ENCODE measurements at places on chromosomes 2 and 18.

- no peak for DNase-seq
Observed at GRCh38 chr2:71423817-71424420, 29.4 kb upstream of the DYSF start.

DNA sequence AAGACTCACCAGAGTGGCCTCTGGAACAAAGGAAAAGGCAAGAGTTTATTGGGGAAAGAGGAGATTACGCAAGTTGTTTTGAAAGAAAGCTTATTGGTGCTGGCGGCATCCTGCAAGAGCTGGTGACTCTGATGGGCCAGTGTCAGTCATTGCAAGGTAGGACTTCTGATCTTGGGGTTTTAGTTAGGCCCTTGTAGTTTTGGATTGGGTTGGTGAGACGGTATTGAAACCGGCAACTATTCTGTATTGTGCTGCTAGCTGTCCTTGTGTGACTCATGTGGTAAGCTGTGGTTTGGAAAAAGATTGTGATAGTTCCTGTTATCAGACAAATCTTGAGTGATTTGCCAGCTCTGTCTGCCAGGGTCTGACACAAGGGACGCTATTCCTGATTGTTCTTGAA lies 159.1 kb upstream of the PIEZO2 start:
- no peak for DNase-seq

DNA sequence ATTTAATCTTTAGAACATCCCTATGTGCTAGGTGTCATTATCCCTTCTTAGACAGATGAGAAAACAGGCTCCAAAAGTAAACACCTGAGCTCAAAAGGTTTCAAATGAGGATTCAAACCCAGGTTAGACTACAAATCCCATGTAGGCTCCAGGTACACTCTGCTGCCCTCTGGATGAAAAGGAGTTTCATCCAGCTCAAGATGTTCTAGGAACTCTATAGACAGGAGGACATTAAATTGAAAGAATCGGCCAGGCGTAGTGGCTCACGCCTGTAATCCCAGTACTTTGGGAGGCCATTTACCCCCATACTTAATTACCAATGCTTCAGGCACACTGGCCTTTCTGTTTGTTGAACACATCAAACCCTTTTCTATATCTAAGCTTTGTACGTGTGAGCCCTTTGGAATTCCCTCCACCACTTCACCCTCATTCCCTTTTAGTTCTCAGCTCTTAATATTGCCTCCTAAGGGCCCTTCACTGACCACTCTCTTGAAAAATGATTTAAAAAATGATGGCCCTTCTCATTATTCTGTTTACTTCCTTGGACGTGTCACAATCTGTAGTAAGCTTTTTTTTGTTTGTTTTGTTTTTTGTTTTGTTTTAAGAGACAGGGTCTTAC lies 10.7 kb downstream of the SLC25A12 start:
- no peak for DNase-seq

DNA sequence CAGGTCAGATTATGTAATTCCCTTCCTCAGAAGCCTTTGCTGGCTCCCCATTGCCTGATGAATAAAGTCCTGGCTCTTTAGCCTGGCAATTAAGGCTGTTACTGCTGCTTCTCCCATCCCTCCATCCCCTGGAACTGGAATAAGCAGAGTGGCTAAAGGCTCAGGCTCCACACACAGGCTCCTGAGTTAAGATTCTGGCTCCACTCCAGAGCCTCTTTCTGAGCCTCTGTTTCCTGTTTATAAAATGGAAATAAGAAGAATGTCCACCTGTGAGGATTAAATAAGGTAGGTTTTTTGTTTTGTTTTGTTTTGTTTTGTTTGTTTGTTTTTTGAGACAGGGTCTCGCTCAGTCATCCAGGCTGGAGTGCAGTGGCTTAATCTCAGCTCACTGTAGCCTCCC lies 50.0 kb downstream of the ZFP36L2 start:
- no peak for DNase-seq

GRCh38 chr2:190318931-190319554 lies 583 bp downstream of the HIBCH start:
- DNase-seq = no peak

DNA sequence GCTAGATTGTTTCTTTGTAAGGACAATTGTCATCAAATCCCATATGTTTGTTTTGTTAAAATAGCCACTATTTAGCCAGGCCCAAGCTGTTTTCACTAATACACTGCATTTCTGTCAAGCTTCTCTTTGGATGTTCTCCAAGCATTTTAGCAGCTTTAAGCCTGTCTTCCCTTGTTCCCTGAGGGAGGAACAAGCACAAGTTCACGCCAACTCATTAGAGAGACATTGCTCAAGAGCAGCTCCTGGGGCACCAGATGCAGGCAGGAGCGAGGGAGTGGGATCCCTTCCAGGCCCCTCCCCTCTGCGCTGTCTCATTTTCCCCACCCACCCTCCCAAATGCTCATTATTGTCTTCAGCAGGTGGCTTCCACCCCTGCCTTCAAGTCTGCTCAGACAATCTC lies 32.6 kb upstream of the PPP3R1 start:
- DNase-seq = no peak

DNA sequence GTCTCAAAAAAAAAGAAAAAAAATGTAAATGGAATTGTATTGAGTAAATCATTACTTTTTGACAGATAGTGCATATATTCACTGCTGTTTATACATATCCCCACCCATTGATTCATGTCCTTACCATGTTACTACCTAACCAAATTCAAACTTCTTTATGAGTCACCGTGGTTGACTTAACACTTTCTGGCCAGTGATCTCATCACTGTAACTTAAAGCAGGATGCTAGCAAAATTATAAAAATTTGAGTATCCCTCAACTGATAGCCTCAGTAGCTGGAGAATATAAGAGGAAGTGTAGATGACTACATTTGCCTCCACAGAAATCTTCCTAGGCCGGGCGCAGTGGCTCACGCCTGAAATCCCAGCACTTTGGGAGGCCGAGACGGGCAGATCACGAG lies 13.4 kb downstream of the CNOT9 start:
- peak; percentile 65 for DNase-seq

DNA sequence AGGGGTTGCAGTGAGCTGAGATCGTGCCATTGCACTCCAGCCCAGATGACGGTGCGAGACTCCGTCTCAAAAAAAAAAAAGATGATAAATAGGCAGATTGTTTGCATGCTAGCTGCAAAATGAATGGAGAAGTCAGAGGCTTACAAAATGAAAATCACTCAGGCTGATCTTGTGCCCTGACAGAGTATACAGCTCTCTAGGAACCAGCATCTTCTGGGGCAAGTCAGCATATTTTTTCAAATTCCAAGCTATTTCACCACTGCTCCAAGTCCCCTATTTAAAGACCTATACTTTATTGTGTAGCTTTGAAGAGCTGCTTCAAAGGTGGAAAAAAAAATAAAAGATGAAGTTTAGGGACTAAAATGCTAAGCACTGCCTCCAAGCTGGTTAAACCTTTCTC lies 6.1 kb downstream of the E2F6 start:
- DNase-seq = no peak

GRCh38 chr2:113895301-113895700 lies 5.4 kb downstream of the ACTR3 start:
- no peak for DNase-seq

GRCh38 chr2:105789745-105790460 lies 45.2 kb downstream of the NCK2 start:
- DNase-seq = peak; percentile 22

- no peak for DNase-seq
Observed at GRCh38 chr2:159650574-159650973, 34.2 kb upstream of the BAZ2B start.

DNA sequence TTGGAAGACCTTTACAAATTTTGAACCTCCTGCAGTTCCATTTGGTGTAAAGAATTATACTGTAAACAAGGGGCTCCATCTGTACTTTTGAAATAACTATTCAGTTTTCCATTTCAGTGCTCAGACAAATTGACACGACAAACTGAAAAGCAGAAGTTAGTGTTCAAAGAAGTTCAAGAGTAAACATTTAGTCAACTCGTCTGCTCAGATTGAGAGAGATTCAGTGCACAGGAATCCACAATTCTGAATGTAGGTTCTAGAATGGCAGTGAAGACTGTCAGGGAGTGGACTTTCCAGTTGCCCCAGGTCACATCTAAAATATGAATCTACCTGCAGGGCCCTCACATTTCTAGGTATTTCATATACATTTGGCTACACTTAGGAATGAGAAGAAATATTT lies 322.3 kb upstream of the TCF4 start:
- no peak for DNase-seq

GRCh38 chr2:238155051-238155760 lies 3.6 kb upstream of the ERFE start:
- peak; percentile 71 for DNase-seq

DNA sequence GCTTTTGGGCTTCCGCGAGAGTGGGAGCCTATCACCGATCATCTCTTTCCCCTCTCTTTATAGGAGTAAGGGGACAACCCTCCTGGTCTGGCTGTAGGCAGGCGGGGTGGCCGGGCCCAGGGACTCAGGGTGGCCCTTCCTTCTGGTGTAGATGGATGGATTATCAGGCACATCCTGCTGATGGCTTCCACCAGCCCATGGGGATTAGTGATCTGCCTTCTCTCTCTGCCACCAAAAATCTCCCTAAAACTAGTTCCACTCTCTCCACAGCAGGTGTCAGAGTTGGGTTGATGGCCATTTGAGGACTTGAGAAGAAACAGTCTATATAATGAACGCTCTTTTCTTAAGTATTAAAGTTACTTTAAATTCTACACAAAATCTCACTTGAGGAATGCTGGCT lies 37.4 kb downstream of the NCK2 start:
- DNase-seq = no peak

DNA sequence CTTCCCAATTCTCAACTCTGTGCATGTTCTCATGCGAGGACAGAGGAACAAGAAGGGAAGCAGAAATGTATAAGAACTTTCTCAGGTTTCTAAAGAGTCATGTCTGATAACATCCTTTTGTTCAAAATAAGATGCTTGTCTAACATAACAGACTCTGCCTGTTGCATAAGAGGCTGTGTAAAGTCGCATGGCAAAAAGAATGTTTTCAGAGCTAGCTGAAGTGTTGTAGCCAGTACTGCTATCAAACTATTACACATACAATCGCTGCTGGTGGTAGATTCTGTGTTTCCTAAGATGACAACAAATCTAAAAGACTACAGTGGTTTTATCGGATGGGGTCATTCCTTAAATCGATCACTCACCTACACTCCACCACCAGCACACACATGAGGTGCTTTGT lies 487.5 kb downstream of the IRS1 start:
- DNase-seq = no peak

- DNase-seq = no peak
Observed at GRCh38 chr2:183837157-183837556, 712.9 kb downstream of the NUP35 start.

GRCh38 chr2:196481324-196481697 lies 158.2 kb upstream of the CCDC150 start:
- DNase-seq = peak; percentile 81

GRCh38 chr2:24073816-24074215 lies 2.3 kb downstream of the SF3B6 start:
- DNase-seq = no peak

DNA sequence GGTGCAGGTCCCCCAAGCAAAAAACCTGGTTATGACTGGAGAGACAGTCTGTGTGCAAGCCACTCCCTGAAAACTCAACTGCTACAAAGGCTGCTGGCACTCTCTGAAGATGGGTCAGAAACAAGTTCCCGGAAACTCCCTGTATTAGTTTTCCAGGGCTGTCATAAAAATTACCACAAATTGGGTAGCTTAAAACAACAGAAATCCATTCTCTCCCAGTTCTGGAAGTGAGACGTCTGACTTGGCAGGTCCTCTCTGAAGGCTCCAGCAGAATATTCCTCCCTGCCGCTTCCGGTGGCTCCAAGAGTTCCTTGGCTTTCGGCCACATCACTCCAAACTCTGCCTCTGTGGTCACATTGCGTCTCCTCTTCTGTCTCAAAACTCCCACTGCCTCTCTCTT lies 30.1 kb upstream of the SERPINE2 start:
- no peak for DNase-seq

- DNase-seq = no peak
Observed at GRCh38 chr2:219887870-219888269, 260.4 kb downstream of the SLC4A3 start.

- no peak for DNase-seq
Observed at GRCh38 chr2:169976335-169976851, 149.1 kb downstream of the UBR3 start.

- DNase-seq = no peak
Observed at GRCh38 chr18:45738660-45739059, 14.7 kb downstream of the SLC14A1 start.

GRCh38 chr2:205837663-205838062 lies 155.4 kb downstream of the NRP2 start:
- no peak for DNase-seq

- no peak for DNase-seq
Observed at GRCh38 chr2:207184768-207185167, 19.0 kb upstream of the KLF7 start.

GRCh38 chr2:19955544-19956422 lies 34.1 kb downstream of the WDR35 start:
- peak; percentile 42 for DNase-seq

DNA sequence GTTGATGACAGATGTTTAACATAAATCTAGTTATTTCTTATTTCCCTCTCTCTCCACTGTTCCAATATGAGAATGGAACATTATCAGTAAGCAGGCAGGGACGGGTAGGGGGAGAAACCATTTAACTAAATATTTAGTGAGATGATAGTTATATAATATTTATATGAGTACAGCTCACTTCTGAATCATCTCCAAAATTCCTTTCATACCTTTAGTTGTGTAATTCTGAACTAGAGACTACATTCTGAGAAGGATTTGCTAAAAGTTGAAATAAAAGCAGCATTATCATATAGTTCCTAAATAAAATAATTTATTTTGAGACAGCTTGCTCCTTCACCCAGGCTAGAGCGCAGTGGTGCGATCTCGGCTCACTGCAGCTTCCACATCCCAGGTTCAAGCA lies 41.4 kb downstream of the B4GALT6 start:
- DNase-seq = no peak

GRCh38 chr18:46393230-46393629 lies 263.8 kb downstream of the LOXHD1 start:
- DNase-seq = no peak

DNA sequence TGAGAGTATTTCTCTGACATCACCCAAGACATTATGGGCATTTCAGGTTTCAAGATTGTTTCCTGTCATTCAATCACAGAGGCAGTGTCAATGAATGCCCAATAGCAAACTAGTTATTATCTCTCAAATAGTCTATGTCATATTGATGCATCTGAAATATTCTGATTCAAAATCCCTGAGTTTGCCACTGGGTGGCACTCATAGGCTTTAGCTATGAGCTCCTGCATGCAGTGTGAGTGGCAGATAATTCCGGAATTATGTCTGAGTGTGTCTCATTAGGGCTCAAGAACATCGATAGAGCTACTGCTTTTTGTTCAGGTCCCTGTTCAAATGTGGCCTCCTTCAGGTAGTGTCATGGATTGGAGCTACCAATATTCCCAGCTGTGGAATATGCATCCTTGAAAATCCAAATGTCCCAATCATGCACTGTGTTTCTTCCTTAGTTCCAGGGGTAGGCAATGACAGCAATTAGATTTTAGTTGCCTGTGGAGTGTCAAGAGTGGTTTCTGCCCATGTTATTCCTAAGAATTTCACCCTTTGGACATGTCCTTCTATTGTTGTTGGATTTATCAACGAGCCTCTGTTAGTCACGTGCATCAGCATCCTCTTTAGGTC lies 7.8 kb upstream of the OR6B3 start:
- peak; percentile 5 for DNase-seq
